ENCODE measurements at places on chromosomes 16 and 17. TPM values are rescaled to one million over a fixed set of nuclear protein-coding genes. Genes with fewer than 3 reads are reported as not detected.

- no peak for DNase-seq
These were observed 112.1 kb downstream of the C16orf78 start for GRCh38 chr16:49485663-49486062.

- DNase-seq: no peak
These were observed 5.7 kb upstream of the RAB40B start for GRCh38 chr17:82703935-82704865.

Gene GTF3C1
- 83.2 TPM for total RNA-seq

Gene EVPLL
- not detected for total RNA-seq

GRCh38 chr17:77857613-77858012 is 100.9 kb upstream of the TNRC6C start:
- no peak for DNase-seq

- DNase-seq: no peak
These were observed 1540.3 kb downstream of the CDH11 start for GRCh38 chr16:63581570-63581969.

- no peak for DNase-seq
These were observed 72.7 kb downstream of the SOX9 start for GRCh38 chr17:72193391-72194106.

DNA sequence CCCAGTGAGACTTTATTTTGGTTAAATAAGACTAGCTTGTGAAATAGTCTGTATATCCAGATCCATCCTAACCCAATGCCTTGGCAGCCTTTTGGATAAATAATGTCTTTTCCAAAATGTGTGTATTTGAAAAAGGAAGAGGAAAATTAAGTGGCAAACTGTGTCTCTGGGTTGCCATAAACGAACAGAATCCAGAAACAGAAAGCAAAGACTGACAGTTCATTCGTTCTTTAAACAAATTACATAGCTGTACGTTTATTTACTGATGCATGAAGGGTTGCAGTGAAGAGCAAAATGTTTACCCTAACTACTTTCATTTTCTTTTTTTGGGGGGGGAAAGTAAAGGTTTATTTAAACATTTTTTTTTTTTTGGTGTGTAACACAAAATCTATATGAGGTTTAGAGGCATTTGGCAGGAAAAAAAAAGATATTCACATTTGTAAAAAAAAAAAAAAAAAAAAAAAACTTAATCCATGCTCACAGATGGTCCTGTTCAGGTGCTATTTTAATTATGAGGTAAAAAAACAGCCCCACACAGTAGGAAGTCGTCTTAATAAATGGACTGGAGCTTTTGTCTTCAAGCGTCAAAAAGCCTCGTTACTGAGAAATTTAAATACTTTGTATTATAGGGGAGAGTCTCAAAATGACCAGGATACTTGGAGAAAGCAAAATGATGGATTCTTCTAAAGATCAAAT is 245.9 kb downstream of the FTO start:
- no peak for DNase-seq

DNA sequence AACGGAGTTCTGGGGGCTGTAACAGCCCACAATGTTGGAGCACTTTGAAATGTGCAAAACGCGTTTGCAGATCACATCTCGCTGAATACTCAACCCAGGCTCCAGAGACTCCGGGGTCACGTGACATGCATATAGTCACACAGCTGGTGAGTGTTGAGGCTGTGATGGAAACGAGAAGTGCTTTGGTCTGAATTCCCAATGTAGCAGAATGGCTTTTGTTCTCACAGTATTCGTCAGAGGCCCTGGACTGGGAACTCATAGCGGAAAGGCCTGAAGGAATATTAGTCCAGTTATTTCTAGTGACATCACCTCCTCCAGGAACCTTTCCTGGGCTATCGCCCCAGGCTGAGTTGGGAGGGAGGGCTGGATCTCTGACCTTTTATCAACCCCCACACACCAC is 95.8 kb upstream of the CRHR1 start:
- DNase-seq: no peak

- no peak for DNase-seq
These were observed 2.1 kb downstream of the VAT1 start for GRCh38 chr17:43020030-43020621.

Gene RNF222
- total RNA-seq: 0.56 TPM

GRCh38 chr17:32529604-32530003 is 42.8 kb downstream of the CDK5R1 start:
- no peak for DNase-seq

DNA sequence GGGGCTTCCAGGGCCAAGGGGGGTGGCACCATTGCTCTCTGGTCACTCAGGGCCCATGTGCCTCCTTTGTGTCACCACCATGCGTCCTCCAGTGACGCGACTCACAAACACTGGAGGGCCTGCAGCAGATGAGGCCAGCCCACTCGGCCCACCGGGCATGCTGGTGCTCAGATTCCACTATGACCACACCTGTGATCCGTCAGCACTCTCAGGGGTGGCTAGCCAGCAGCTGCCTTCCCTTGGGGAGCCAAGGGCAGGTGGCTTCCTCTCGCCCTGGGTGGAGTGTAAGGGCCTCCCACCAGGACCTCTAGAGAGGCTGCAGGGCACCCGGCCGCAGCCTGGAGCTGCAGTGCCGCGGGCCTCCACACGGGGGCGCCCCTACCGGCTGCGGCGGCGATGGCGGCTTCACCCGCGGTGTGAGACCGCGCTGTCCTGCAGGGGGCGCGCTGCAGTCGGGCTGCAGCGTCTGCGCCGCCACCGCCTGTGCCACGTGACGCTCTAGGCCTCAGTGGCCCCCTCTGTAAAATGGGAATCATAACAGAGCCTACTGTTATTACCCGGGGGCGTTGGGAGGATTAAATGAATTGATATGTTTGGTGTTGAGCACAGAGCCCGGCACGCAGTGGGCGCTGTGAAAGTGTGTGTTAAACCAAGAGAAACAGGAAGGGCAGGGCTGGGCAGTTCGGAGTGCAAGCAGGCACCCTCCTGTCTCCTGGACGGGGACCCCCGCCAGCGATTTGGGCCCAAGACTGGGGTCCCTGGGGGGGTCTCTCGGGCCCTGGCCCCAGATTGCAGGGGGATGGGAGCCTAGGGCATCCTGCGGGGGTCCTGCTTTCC is 192.4 kb upstream of the GSE1 start:
- DNase-seq: no peak

Gene BIRC5
- total RNA-seq: 4.2 TPM

GRCh38 chr17:44769647-44770084 is 10.9 kb downstream of the ADAM11 start:
- DNase-seq: no peak

Gene DRC3
- 0.27 TPM for total RNA-seq

Gene TRPV3
- total RNA-seq: 0.56 TPM

Gene DNAI2
- total RNA-seq: not detected

DNA sequence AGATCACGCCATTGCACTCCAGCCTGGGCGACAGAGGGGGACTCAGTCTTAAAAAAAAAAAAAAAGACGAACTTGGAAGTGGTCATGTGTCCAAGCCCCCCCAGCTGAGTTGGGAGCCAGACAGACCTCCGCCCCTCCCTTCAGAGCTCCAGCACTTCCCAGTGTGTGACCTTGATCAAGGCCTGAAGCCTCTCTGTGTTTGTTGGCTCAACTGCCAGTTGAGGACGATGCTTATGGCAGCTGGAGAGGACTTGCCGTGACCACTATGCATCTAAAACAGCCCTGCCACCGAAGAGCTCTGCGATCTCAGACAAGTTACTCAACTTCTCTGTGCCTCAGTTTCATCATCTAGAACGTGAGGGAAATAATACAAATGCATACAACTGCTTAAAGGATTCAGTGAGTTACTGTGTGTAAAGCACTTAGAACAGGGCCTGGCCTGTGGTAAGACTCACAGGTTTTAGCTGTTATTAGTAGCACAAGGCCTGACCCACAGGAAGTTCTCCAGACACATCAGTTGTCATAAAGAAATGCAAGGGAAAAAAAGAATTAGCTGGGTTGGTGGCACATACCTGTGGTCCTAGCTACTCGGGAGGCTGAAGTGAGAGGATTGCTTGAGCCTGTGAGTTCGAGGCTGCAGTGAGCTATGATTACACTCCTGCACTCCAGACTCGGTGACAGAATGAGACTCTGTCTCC is 7.0 kb upstream of the IL27 start:
- DNase-seq: no peak

Gene SLC13A2
- not detected for total RNA-seq

- DNase-seq: no peak
These were observed 10.5 kb upstream of the CYLD start for GRCh38 chr16:50731130-50731988.

DNA sequence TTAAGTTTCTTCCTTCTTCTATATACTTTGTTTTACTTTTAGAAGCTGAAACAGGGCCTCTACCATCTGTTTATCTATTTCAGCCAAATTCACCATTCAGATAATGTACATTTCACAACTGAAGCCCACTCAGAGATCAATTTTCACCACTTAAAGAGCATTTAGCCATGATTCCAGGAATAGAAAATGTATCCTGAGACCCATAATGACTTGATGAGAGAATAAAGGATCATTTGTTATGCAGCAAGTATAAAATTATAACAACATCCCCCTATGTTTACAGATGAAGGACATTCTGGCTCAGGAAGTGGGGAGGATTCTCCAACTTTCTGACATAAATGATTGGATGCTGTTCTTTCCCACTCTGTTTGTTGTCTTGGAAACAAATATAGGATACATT is 962.1 kb upstream of the EEF2KMT start:
- no peak for DNase-seq

DNA sequence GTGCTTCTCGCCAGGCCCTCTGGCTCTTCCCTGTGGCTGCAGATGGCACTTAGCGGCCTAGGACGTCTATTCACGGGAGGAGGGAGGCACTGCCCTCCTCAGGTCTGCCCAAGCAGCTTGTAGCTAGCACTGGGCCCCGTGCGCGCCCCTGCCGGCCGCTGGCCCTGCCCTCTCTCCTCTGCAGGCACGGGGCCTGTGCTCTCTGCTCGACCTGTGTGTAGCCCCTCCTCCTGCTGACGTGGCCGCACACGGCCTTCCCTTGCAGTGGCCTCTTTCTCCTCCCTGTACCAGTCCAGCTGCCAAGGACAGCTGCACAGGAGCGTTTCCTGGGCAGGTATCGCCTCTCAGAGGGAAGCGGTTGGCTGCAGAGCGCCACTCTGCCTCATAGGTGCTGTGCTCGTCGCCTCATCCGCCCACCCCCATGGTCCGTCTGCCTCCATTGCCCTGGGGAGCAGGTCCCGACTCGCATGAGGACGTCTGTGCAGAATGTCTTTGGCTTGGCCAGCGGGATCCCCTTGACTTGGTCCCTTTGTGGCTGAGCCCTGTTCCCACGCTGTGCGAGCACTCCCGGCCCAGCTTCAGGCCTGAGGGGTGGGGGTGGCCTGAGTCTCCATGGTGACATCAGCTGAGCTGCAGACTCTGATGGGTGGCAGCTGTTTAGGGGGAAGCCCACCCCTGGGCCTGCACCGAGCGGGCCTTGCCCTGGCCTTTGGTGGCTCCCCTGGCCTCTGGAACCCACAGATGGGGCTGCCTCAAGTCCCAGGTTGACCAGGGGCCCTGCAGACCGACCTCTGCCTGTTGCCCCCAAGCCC is 34.6 kb downstream of the TSC2 start:
- DNase-seq: no peak

Gene IGFBP4
- total RNA-seq: 310 TPM

Gene SEPTIN1
- total RNA-seq: 3.0 TPM

Gene CACNG1
- not detected for total RNA-seq

DNA sequence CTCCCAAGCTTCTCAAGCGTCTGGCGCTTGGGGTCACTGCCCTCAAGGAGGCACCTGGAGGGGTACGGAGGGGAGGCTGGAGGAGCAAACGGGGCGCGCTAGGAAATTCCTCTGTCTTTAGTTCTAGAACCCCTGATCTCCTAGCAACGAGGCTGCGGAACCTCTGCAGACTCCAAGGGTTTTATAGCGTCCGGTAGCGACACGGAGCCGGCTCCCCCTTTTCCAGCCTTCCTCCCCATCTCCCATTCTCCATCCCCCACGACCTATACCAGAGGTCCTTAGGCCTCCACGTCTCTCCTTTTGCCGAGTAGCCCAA is 601 bp upstream of the CDIPT start:
- DNase-seq: no peak
